Natural killer cell (primary cell): ENCODE measurements at places on chromosomes 1 and 21. TPM values are rescaled to one million over a fixed set of nuclear protein-coding genes. Genes with fewer than 3 reads are reported as not detected.

Gene KLHDC9
- total RNA-seq, result 0.49 TPM

Gene SPRR1B
- total RNA-seq, result not detected

Gene OR2L5
- total RNA-seq, result not detected

Gene SRM
- 23.9 TPM for total RNA-seq

Gene SGIP1
- not detected for total RNA-seq

Gene CNIH3
- total RNA-seq, result 5.4 TPM

Gene HES5
- total RNA-seq, result not detected

Gene HNRNPCL1
- total RNA-seq, result not detected
